ENCODE measurements at places on chromosomes 3 and 15. TPM values are rescaled to one million over a fixed set of nuclear protein-coding genes. Genes with fewer than 3 reads are reported as not detected.

DNA sequence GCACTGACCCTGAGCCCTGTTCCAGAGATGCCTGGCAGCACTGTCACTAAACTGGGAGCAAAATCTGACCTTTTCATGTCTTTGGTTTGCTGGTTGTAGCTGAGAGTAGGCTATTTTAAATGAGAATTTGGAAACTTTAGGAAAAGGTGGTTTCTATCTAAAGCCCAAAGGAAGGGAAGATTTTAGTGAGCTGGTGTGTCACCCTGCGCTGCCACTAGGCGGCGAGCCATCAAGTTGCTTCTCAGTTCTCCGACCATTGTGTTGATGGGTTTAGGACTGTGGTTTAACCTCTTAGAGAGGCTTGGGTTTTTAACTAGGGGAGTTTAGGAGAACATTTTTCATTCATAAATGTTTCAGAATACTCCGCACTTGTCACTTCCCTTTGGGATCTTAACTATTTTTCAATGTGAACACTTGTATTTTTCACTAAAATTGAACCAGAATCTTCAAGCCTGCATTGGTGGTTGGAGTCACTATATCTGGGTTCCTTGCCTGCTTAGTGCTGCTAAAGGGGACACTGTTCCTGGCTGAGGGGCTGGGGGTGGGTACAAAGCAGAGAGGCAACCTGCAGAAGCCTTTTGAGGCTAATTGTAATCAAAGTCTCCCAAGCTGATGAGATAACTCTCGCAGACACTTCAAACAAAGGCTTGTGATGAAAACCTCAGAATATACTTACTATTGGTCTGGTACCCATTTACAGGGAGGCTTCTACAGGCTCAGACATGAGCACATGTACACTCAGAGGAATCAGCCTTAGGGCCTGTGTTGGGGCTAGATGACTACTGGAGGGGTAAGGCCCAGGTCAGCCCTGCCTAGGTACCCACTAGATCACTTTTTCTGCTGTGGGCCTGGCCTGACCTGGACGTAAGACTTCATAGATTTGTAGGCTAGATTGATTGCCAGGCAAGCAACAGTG lies 16.8 kb downstream of the EXOSC7 start:
- no peak for DNase-seq

DNA sequence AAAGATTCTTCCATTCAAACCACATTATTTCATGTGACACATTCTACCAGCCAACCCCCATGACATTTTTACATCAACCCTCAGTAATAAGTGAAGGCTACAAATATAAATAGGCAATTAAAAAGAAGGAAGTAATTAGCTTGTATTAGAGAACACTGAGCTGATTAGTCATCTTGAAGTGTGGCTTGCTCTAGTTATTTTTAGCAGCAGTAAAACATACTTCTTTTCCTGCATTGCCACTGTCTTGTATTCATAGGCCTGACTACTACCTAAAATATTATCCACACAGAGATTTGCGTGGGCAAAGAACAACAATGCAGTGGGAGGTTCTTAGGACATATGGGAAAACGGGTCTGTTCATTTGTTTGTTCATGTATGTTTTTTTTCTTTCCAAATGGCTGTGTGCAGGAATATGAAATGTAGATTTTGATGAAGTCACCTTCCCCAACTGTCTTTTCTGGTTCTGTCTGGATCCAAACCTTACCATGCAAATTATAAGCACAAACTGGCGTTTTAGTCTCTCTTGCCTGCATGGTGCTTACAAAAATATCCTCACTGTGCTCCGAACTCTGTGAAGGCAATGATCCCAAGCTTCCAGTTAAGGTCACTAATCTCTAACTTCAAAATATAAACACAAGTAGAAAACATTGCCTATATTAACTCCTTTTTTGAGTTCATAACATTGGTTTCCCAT lies 31.5 kb upstream of the TM4SF4 start:
- DNase-seq: no peak

GRCh38 chr3:139941580-139941979 lies 6.6 kb downstream of the CLSTN2 start:
- DNase-seq: no peak

DNA sequence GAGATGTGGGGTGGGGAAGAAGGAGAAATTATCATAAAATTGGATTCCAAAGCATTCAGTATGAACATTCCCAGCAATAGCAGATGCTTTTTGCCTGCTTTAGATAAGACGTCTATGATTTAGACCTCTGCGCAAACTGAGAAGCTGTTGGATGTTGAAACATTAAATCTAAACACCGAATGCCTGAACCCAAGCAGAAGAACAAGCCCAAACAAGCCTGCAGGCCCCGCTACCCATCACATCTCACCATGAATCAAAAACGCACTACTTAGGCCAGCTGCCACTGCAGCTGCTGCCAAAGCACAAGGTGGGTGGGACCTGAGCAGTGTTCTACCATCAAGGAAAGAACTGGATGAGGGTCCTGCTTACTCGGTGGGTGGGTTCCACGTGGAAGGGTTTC lies 24.4 kb upstream of the THBS1 start:
- peak; percentile 73 for DNase-seq

GRCh38 chr3:113174801-113175485 lies 36.4 kb upstream of the BOC start:
- no peak for DNase-seq

DNA sequence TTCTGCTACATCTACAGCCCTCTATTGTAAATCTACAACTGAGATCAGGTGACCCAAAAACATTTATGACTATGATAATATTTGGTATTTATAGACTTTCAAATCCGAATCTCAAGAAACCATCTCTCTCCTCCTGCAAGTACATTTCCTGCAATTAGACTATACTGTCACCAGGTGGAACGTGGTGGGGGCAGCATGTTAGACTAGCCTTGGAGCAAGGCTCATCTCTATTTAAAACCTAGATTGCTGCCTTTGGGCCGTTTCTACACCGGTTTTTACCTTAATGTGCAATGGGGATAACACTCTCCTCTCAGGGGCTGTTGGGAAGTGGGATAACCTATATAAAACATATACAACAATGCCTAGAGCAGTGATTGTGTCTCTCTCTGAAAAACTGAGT lies 3.8 kb upstream of the KATNBL1 start:
- DNase-seq: no peak

DNA sequence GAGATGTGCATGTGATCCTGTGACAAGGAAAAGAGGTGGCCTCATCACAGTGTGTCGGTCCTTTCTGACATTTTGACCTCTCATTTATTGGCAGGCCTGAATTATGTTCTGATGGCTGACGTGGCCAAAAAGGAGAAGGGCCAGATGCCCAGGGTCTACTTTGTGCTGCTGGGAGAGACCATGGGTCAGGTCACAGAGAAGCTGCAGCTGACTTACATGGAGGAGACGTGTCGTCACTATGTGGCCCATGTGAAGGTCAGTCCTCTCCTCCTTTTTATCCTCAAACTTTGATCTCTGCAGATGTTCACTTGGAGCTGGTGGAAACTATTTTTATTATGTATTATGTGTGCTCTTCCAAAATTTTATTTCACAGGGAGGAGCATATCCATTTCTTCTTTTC lies 319.3 kb upstream of the CTDSPL start:
- DNase-seq: no peak

Gene SERINC4
- not detected for total RNA-seq

Gene CTXN2
- total RNA-seq: 1.2 TPM

Gene WDR93
- 1.7 TPM for total RNA-seq

Gene PRSS50
- total RNA-seq: not detected
